ENCODE measurements at places on chromosomes 6 and 20.

GRCh38 chr6:158517581-158517980 lies 42.3 kb upstream of the TMEM181 start:
- DNase-seq, result no peak

GRCh38 chr20:58395604-58396003 lies 6.6 kb downstream of the VAPB start:
- DNase-seq, result no peak

- DNase-seq, result no peak
These were observed 1.7 kb downstream of the NUDT3 start for GRCh38 chr6:34390531-34391472.

DNA sequence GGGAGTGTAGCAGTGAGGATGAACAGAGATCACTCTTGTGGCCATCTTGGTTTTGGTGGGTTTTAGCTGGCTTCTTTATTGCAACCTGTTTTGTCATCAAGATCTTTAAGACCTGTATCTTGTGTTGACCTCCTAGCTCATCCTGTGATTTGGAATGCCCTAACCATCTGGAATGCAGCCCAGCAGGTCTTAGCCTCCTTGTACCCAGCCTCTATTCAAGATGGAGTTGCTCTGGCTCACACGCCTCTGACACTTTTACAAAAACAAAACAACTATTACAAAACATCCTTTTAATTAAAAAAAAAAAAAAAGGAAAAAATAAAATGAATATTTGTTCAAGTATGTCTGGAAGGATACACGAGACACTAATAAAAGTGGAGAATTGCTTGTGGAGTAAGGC lies 62.4 kb downstream of the PHACTR2 start:
- DNase-seq, result no peak

GRCh38 chr6:32886681-32887383 lies 32.8 kb downstream of the PSMB9 start:
- DNase-seq, result no peak

GRCh38 chr6:14728396-14729024 lies 517.4 kb upstream of the JARID2 start:
- DNase-seq, result peak; percentile 65

DNA sequence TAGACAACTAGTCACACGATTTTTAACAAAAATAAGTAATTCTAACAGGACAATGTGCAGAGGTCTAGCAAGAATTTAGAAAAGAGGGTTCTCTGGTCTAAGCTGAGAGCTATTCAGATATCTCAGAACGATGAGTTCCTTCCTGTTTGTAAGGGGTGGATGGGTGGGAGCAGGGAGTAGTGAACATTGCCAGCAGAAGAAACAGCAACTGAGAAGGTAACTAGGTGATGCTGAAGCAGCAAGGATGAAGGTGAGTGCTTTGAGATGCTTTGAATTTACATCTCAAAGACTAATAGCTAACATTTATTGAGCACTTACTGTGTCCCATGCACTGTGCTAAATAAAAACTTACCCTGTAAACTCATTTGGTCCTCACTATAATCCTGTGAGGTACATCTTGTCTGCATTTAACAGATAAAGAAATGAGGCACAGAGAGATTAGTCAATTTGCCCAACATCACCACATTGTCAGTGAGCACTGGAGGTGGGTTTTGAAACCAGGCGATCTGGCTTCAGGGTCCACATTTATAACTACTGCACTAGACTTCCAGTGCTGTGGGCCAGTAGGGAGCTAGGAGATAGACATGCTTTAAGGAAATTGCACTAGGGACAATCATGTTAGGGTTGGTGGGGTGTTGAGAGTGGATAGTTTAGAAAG lies 15.7 kb downstream of the BRD2 start:
- no peak for DNase-seq

DNA sequence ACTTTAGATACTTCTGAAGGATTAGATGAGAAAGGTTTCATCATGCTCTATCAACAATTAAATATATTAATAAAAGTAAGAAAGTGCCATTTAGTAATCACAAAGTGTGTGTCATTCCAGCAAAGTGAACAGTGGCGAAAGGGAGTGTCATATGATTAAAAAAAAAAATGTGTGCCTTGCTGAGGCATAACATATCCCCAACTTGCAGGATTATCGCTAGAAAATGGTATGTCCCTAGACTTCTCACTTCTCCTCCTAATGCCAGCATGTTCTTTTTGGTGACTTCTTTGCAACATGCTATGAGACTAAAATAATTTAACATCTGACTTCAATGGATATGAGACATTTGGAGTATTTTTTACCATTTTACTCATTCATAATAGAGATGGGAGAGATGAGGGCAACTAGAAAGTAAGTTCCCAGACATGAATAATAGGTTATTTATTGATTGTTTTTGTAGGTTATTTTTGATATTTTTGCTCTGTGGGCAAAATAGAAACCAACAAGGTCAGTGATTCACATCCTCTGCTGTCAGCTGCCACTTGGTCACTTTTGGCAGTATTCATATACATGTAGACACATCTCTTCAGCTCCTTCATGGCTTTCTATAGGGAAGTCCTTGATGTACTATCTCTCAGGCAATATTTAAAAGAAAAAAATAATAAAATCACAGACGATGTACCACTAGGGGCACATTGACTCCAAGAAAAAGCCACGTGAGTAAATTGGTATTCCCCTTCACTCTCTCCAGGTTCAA lies 370.1 kb downstream of the BMP2 start:
- no peak for DNase-seq

DNA sequence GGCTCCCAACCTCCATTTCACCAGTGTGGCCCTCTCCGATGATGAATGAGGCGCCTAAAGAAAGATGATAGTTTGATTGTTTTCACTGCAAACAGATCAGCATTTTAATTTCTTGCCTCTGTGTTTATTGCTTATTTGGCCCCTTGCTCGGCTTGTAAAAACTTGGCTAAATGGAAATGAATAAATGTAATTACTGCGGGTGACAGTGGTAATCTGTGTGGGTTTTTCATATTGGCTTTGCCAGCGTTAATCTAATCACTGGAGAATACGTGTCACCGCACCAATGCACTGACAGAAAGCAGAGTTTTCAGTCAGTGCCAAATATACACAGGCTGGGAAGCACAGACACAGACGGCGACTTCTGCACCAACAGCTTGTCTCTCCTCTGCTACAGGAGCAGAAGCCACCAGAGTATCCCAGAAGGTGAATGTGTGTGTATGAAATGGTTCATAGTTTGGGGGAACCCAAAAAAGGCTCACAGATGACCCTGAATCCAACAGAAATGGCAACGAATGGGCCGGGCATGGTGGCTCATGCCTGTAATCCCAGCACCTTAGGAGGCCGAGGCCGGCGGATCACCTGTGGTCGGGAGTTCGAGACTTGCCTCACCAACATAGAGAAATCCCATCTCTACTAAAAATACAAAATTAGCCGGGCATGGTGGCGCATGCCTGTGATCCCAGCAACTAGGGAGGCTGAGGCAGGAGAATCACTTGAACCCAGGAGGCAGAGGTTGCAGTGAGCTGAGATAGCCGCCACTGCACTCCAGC lies 534.0 kb downstream of the PKHD1 start:
- no peak for DNase-seq

DNA sequence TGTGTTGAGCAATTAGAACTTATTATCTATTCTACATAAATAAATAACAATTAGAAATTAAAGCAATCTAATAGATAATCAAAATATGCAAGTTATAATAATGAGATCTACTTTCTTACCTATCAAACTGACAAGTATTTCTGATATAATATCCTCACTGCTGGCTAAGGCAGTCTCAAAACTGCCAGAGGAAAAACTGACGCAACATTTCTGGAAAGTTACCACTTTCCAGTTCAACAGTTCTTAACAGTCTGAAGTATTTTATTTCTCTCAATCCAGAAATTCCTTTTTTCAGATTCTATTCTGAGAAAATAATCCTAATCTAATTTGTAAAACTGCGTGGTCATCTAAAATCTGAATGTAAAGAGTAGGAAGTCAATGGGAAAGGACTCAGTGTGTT lies 121.0 kb downstream of the TRDN start:
- DNase-seq, result no peak

- no peak for DNase-seq
These were observed 48.8 kb downstream of the CTCFL start for GRCh38 chr20:57476084-57476526.

DNA sequence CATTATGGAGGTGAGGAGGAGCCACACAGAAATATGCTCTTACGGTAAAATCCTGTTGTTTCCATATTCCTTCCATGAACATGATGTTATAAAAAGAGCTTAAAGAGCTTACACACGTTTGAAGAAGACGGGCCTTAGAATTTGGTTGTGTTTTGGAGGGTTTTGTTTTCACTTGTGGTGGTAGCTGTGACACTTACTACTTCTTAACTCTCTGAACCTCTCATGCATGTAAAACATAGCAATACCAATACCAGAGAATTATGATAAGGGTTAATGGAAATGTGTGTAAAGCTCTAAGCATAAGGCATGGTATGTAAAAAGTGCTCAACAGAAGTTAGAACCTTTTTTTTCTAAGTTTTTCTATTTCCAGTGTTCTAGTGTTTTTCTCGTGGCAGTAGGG lies 256.1 kb upstream of the KCNQ5 start:
- DNase-seq, result no peak

DNA sequence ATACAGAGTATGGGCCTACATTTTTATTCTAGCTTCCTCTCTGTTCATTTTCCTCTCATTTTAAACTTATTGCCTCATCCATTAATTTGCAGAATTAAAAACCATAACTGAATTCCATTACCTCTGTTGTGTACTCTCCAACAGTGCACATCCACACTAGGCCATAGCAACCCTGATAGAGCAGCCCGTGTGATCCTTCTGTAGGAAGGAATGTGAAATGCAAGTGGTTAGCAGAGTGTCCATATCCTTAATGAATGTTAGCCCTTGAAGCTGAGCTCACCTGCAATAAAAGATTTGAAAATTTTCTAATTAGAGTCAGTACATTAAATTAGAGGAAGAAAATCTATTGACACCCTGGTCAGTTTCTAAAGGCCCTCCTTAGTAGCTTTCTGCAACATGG lies 6.5 kb upstream of the GRIK2 start:
- no peak for DNase-seq

GRCh38 chr6:106056060-106056745 lies 29.9 kb upstream of the PRDM1 start:
- no peak for DNase-seq

DNA sequence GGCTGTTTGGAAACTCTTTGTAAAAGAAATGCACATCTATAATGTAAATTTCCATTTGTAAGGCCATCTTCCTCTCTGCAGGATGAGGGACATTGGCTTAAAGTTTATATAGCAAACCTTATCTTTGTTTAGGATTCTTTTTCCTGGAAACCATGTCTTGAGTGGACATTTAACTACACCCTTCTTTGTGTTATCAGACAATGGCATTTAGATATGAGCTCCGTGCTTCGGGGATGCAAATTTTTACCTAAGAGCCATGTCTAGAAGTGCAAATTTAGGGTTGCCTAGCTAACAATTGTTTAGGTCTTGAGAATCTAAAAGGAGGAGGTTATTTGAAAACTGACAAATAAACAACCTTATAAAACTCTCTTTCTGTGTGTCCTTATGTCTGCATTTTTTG lies 623.8 kb downstream of the MMUT start:
- DNase-seq, result no peak

- DNase-seq, result no peak
These were observed 178.7 kb downstream of the GJA1 start for GRCh38 chr6:121614115-121614514.

DNA sequence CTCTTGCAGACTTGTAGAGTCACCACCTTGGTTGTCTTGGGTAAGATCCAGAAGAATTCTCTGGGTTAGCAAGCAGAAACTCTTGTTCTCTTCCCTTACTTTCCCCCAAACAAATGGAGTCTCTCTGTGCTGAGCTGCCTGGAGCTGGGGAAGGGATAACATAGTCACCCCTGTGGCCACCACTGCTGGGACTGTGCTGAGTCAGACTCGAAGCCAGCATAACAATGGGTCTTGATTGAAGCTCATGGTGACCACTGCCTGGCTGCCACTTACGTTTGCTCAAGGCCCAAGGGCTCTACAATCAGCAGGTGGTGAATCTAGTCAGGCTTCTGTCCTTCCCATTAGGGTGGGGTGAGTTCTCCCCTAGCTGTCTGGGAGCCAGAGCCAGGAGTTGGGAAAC lies 15.4 kb upstream of the ERVFRD-1 start:
- no peak for DNase-seq

DNA sequence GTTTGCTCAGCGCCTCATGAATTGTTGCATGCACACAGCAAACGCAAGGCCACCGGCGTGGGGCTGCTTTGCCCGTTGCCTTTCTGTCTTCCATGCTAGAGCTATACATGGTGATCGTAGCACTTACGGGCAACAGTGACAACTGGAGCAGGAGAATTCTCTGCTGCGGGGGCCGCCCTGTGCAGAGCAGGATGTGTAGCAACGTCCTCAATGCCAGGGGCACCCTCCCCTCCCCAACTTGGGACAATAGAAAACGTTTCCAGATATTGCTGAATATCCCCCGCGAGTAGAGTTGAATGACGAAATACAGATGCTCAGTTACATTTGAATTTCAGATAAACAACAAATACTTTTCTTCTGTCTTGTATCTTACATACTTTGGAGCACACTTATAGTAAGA lies 198.7 kb downstream of the TFAP2C start:
- no peak for DNase-seq

DNA sequence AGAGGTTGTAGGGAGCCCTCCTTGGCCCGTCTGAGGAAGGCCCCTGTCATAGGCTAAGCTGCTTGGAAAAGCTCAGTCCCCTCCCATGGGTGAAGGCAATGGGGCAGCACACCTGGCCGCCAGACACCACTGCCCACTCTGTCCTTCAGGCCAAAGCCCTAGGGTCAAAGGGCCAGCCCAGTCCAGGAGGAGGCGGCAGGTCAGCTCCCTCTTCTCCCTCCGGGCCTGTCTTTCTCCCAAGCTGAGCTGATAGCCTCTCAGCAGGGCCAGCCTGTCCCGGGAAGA lies 5.1 kb upstream of the CLPSL2 start:
- no peak for DNase-seq

- DNase-seq, result no peak
These were observed 87.8 kb downstream of the GMDS start for GRCh38 chr6:2157441-2158127.

DNA sequence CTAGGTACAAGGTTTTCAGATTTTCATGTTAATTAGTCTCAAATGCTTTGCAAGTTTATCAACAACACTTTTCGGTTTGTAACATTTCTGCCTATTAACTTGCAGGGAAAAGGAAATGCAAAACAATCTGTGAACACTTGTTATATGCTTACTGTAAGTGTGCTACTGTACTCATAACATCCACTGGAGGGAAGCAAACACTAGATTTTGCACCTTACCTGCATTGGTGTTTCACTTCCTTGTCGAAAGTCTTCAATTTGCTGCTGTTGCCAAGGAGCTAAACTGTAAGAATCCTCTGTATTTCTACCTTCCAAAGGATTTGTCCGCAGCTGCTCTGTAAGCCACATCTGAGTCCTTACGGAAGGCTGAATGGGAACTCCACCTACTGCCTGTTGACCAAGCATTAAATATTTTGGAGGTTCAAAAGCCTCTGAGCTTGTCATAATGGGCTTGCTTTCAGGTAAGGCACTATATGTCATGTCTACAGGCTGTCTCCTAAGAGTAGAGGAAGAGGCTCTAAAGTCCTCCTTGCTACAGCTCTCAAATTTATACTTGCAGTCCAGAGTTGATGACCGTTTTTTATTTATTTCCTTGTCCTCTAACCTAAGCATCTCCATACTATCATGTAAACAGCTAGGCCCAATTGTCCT lies 17.3 kb downstream of the PLN start:
- no peak for DNase-seq

Data from omental fat pad (tissue), 4 donors.